ENCODE measurements at places on chromosomes 5 and 9. TPM values are rescaled to one million over a fixed set of nuclear protein-coding genes. Genes with fewer than 3 reads are reported as not detected.
A peak's percentile ranks its signal among the peaks of the same experiment; 100 is the strongest.

DNA sequence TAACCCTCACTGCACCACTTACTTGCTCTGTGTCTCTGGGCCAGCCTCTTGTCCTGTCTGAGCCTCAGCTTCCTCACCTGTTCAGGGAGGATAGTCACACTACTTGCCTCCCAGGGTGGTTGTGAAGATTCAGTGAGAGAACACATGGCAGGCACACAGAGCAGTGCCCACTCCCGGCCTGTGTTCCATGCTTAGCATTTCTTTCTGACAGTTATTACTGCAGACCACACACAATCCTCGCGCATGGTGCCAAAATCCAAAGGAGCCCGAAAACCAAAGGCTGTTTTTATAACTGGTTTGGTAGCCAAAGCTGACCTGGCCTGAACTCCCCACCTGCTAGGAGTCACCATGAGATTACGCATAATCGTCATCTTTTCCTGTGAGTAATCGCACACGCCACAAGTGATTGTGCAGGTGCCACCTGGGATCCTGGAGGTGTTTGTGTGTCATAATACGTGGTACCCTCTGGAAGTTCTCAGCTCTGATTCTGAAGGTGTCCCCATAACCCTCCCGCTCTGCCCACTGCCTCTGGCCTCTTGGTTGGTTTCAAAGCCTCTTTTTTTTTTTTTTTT, 84.6 kb upstream of the FBXW11 start:
- DNase-seq, result no peak

- no peak for DNase-seq
These were observed 77.0 kb downstream of the IQGAP2 start for GRCh38 chr5:76479973-76480667.

GRCh38 chr5:122967085-122967484, 69.4 kb downstream of the PPIC start:
- DNase-seq, result no peak

- no peak for DNase-seq
These were observed 80.2 kb downstream of the ARRDC3 start for GRCh38 chr5:91302958-91303357.

DNA sequence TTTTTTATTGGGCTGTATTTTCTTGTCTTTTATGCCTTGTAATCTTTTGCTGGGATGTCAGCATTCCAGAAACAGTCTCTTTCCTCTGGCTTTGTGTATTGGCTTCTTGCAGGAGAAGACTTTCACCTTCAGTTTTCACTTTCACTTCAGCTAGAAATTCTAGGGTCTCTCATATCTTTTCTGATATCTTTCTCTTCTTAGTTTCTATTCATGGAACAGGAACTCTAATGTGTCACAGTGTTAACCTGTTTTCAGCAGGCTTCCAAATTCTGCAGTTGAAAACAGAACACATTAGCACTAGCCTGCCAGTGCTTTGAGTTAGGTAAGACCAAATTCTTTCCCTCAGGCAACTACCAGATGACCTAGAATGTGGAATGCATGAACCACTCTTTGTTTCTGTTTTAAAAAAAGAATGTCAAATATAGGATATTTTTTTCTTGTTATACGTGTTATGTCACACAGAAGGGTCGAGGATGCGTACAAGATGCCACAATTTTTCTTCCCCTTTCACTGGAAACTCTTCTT, 164.7 kb downstream of the TUSC1 start:
- no peak for DNase-seq

- DNase-seq, result peak; percentile 12
These were observed 9.3 kb upstream of the MYOT start for GRCh38 chr5:137858223-137858916.

DNA sequence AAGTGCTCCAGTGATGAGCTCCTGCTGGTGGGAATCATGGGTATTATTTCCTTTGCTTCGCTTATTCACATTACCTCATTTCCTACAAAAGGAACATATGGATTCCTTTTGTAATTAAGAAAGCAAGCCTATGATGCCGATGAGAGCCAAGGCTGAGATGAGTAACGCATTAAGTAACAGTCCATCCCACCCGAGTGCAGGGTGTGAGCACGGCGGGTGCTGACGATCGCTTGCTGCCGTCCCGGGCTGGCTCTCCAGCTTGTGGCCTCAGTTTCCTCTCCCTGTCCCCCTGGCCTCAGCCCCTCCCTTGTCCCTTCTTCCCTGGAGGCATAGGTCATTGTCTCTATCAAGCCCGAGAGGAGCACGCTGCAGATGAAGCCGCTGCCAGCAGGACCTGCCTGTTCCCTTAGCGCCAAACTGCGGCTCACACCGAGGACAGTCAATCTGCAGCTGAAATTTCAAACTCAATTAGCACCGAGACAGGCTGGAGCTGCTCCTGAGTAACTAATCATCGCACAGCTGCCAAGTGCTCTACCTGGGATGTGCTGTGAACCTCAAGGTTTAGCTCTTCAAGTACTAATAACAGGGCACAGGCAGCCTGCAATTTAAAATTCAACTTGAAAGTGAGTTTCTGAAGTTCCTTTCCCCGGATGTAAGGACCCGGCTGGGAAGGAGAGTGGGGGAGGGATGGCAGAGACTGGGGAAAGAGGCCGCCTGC, 115.2 kb upstream of the RAPGEF1 start:
- DNase-seq, result no peak

- no peak for DNase-seq
These were observed 139.8 kb downstream of the DROSHA start for GRCh38 chr5:31392061-31392460.

- DNase-seq, result no peak
These were observed 44.8 kb upstream of the CLK4 start for GRCh38 chr5:178671602-178672144.

- no peak for DNase-seq
These were observed 14.3 kb downstream of the DAP start for GRCh38 chr5:10746711-10747110.

- DNase-seq, result no peak
These were observed 16.1 kb downstream of the SNX18 start for GRCh38 chr5:54533541-54534190.

GRCh38 chr9:34896112-34896511, 62.0 kb upstream of the PHF24 start:
- DNase-seq, result no peak

DNA sequence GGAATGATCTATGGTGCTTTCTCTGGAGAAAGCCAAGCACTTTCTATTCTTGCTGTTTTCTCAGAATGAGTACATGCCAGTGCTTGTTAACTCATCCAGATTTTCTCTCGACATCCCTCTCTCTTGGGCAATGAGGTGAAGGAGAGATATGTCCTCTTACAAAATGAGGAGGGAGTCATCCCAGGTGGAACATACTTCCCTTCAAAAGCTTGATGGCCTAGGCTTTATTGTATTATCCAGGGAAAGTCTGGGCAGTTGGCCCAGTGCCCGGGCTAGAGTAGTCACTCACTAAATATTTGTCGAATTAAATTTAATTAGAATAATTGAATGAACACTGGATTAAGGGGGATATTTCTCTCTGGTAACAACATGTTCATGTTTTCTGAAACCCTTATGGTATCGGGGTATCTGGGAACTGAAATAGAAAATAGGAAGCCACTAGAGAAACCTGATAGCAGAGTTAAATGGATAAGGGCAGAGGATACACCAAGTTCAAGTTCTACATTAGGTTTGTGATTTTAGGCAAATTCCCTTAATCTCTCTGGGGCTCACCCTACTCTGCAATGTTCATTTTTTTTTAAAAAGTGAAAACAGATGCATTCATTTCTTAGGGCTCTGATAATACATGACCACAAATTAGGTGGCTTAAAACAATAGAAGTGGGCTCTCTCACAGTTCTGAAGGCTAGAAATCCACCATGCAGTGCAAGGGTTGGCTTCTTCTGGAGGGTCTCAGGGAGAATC, 99.6 kb downstream of the LIFR start:
- DNase-seq, result no peak

DNA sequence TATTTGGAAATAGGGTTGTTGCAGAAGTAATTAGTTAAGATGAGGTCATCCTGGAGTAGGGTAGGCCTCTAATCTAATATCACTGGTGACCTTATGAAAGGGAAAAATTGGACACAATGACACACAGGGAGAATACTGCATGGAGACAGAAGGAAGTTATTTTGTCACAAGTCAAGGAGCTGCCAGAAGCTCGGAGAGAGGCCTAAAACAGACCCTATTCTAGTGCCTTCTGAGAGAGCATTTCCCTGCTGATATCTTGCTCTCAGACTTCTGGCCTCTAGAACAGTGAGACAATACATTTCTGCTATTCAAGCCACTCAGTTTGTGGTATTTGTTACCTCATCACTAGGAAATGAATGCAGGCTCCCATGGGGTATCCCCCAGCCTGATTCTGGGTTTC, 332.9 kb downstream of the CSNK1G3 start:
- no peak for DNase-seq

- DNase-seq, result no peak
These were observed 85.8 kb upstream of the FCN2 start for GRCh38 chr9:134794663-134795370.

DNA sequence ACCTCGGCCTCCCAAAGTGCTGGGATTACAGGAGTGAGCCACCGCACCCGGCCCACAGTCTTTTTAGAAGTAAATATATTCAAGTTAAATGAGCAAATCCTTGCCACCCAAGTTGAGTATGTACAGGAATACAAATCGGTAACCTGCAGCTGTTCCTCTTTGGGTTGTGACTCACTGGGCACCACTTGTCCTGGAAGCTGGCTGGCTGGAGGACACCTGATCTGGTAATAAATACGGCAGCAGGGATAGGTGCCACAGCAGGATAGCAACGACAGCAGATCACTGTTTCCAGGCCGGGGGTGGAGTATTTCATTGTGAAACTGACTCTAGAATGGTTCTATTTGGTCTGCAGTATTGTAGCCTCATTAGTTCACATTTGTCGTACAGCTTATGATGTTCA, 35.7 kb upstream of the SLC36A2 start:
- DNase-seq, result no peak

DNA sequence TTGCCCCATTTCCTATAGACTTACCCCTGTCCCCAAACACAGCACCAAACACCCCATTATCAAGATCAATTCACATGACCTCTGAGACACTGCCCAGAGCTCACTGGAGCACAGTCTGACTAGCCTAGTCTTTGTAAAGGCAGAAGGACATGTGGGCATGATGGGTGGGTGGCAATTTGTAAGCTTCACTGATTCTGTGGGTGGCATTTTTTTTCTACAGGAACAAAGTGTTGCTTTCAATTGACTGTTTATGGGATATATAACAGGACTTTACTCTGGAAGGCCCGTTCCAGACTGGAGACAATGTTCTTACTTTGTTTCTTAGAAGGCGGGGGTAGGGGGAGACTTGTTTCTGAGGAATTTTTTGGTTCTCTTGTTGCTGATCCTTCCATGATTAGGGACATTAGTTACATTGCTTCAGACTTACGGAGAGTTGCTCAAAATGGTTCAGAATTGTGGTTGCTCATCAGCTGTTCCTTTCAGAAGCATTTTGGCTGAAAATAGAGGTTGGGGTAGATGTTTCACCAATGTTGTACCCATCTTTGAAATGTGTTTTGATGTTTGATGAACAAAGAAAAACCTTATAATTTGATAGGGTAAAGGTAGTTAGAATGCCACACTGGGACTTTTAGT, 20.2 kb downstream of the NNT start:
- DNase-seq, result no peak

GRCh38 chr5:172107571-172107970, 80.5 kb downstream of the STK10 start:
- DNase-seq, result peak; percentile 72

DNA sequence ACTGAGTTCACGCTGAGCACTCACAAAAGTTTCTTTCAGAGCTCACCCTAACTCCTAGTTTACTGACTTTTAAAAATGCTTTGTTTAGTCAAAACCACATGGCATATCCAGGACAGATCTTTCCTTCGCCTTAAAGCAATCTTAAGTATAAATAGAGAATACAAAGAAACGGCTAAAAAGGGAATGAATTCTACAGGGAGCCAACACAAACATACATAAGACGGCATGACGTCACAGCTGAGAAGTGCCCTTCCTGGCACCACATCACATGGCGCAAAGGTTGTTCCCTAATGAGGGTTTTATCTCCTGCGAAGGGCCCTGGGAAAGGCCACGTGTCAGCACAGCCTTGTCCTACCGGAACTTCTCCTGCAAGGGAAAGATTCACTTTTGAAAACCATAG, 141.3 kb downstream of the IRX1 start:
- DNase-seq, result no peak

DNA sequence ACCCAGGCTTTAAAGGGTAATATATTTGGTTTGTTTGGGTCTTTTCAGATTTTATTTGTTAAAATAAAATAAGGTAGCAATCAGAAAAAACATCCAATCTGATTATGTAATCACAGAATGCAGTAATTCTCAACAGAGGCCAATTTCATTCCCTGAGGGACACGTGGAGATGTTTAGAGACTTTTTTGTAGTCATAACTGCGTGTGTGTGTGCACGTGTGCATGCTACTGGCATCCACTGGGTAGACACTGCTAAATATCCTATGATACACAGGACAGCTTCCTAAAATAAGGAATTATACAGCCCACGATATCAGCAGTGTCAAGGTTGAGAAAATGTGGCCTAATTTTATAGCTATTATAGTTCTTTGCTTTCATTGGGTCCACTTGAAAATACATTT, 180.8 kb upstream of the KLF9 start:
- DNase-seq, result no peak

DNA sequence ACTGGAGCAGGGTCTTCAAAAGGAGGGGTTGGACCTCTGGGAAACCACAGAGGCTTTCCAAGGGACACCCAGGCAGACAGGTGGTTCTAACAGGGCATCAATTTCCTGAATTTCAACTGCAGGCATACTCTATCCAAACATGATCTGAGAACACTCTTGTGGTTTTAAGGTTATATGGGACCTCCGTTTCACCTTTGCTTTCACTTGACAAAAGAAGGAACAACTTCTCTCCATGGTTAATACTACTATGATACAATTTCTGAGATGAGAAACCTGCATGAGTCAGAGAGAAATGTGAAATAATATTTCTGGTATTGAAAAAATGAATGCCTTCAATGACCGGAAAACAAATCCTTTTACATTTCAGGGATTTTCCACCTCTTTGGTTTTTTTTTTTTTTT, 28.0 kb upstream of the ERAP1 start:
- no peak for DNase-seq

IFNW1 gene
- total RNA-seq, result not detected

STKLD1 gene
- 0.91 TPM for total RNA-seq

CHSY3 gene
- 2.4 TPM for total RNA-seq

TAF9 gene
- 139 TPM for total RNA-seq

RAI14 gene
- total RNA-seq, result 66.0 TPM

TIMD4 gene
- not detected for total RNA-seq

C5orf58 gene
- total RNA-seq, result not detected

MCC gene
- 2.4 TPM for total RNA-seq

MARCOL gene
- total RNA-seq, result not detected

FSD1L gene
- 11.7 TPM for total RNA-seq

TRAPPC13 gene
- 45.8 TPM for total RNA-seq

FST gene
- 20.4 TPM for total RNA-seq

LTC4S gene
- total RNA-seq, result 13.4 TPM

Data from A172 (cell line).